Dermis lymphatic vessel endothelial cell (primary cell): ENCODE measurements at places on chromosomes 4 and X. TPM values are rescaled to one million over a fixed set of nuclear protein-coding genes. Genes with fewer than 3 reads are reported as not detected.

The CFAP99 gene
- not detected in 2 replicates for total RNA-seq

The MAGEB16 gene
- total RNA-seq = not detected in 2 replicates

The STBD1 gene
- total RNA-seq = 0.98 and 2.0 TPM in 2 replicates

The HGFAC gene
- total RNA-seq = under 0.01 TPM in 1 of 2 replicates, not detected in the other

The CSN1S1 gene
- total RNA-seq = not detected in 2 replicates

The CLGN gene
- 0.09 and 0.11 TPM in 2 replicates for total RNA-seq

The RPL36A gene
- total RNA-seq = 277 and 518 TPM in 2 replicates

The TBX22 gene
- total RNA-seq = not detected in 2 replicates

The NPY1R gene
- total RNA-seq = under 0.01 and 0.09 TPM in 2 replicates

The SPP1 gene
- not detected in 2 replicates for total RNA-seq

The TEX13B gene
- not detected in 2 replicates for total RNA-seq

The CFI gene
- total RNA-seq = 27.3 and 45.5 TPM in 2 replicates

The NPY2R gene
- not detected in 2 replicates for total RNA-seq

The STARD8 gene
- total RNA-seq = 37.6 and 54.2 TPM in 2 replicates
